ENCODE measurements at places on chromosomes 4 and X. TPM values are rescaled to one million over a fixed set of nuclear protein-coding genes. Genes with fewer than 3 reads are reported as not detected.

GRCh38 chrX:71254092-71254963 lies at the start of gene ZMYM3:
ZMYM3 (minus strand) TSS chrX:71254140; CDS start chrX:71253255, 885 bp downstream.
- peak; percentile 91 for DNase-seq

- DNase-seq, result no peak
These were observed 128.9 kb downstream of the MAB21L2 start for GRCh38 chr4:150710770-150711375.

GRCh38 chr4:107069049-107069448 lies 32.9 kb upstream of the DKK2 start:
- DNase-seq, result no peak

DNA sequence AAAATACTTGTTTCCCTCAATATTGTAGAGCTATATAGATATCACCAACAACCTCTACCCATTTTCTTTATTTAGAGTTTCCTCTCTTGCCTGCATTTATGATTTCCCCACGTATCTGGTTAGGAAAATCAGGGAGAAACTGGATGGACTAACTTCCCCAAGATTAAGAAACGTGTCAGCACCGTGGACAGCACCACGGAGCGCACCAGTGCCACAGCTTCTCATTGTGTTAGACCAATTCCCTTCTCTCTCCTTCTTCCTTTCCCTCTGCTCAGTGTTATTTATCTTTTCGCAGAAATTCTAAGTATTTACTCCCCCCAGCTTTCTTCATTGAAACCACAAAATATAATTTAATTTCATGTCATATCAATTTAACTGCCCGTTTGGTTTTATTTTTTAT lies 568.6 kb upstream of the BOD1L1 start:
- peak; percentile 52 for DNase-seq

GRCh38 chr4:185994750-185995149 lies 74.2 kb upstream of the TLR3 start:
- DNase-seq, result no peak

DNA sequence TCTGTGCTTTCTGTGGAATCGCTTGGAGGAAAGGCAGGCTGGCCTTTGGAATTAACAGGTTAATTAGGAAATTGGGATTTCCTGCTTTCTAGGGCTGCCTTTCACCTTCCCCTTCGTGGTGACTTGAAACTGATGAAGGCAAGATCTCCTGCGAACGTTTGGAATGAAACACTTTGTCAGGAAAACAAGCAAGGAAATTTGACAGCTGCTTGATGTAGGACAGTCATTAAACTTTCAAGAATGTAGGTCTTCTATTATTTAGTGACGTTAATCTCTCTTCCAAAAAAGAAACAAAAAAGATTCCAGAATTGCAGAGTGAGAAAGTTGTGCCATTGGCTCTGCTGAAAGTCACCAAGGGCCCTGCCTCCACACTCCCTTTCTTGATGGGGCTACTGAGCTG lies 155.7 kb upstream of the SCML1 start:
- DNase-seq, result no peak

- DNase-seq, result no peak
These were observed 125.0 kb downstream of the BMPR1B start for GRCh38 chr4:94882756-94883155.

DNA sequence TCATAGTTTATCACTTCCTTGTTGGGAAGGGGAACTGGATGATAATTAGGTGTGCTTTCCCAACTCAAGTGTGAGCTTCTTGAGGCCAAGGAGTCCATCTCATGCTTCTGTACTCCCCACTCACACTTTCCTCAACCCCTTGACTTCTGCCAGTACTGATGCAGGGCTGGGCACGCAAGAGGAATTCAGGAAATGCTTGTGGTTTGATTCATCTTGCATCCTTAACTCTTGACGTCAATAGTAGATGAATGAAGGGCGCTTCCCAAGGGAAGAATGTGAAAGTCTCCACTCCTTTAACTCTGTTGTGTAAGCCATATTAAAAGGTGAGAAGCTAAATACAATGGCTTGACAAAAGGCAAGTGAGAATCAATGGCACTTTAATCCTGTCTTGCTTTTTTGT lies 101.8 kb downstream of the AGTR2 start:
- DNase-seq, result peak; percentile 2

DNA sequence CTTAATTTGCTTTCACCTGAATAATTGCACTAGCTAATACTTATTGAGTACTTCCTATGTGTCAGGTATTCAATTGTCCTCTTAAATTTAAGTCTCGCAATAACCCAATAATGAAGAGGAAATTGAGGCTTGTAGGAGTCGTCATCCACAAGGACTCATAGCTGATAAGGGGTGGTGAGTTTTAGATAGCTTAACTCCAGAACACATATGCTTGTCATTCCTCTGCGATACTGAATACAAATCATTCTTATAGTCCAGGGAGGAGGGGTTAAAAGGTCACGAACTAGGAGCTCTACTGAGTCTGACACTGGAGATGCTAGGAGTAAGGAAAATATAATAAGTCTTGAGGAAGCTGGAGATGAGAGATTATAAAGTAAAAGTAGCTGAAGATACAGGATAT lies 1.4 kb upstream of the PACRGL start:
- no peak for DNase-seq

DNA sequence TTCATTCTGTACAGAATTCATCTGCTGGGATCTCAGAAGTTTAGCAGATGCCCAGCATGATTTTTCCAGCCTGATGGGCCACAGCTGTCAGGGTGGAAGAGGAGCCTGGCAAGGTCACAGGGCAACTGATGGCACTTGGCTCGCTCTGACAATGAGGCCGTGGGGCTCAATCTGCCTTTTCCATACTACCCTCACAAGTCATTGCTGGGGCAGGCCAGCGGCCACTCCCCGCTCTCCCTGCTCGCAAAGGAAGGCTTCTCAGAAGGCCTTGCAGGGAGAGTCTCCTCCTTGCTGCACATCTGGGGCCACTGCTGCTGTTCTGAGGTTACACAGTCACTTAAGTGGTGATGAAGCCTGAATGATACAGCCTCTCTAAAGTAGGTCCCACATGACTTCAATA lies 349.1 kb downstream of the NR3C2 start:
- no peak for DNase-seq

DNA sequence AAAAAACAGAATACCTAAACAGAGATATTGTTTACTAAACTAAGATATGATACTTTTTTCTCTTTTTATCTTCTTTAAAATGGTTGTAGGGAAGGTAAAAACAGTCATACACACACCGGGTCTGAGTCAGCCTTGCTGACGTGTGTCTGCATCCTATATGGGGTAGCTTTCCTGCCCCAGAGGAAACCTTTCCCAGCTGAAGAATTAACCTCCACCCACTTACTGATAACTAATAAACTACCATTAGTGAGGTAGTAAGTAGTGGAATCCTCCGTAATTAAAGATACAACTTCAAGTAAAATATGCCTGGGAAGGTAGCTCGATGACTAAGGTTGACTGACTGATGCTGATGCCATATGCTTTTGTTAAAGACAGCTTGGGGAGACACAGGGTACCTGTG lies 312.2 kb downstream of the DCTD start:
- DNase-seq, result no peak

- no peak for DNase-seq
These were observed 348.8 kb downstream of the GBA3 start for GRCh38 chr4:23041501-23041900.

DNA sequence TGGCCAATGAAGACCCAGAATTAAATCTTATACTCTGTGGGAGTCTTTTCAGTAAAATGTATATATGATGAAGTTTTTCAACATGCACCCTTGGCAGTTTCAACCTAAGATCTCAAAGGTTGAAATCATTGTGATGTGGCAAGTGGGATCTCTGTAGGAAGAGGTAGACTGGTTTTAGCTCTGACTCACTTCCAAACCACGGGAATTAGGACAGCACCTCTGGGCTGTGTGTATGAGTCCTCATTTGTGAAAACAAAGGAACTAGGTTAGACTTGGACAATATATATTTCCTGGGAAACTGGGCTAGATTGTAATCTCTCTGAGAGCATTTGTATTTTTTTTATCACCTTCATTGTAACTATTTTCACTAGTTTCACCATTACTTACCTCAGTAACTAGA lies 333.0 kb downstream of the ADGRL3 start:
- DNase-seq, result peak; percentile 50

- no peak for DNase-seq
These were observed 50.3 kb downstream of the GASK1B start for GRCh38 chr4:158122501-158122900.

DNA sequence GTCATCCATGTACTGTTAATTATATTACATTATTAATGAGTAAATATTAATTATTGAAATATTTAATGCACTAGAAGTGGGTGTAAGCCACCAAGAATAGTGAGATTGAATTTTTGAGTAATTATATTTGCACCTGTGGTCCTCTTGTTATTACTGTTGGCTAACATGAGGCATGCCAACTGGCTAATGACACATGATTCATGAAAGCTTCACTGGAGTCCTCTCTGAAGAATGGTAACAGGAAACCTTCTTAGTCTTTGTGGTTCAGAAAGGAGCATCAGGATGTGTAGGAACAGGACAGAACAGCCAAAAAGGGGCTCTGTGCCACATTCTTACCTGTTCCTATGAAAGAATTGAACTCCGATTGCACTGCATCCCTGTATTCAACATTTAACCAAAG lies 65.2 kb downstream of the SLC4A4 start:
- no peak for DNase-seq

GRCh38 chr4:154616287-154616686 lies 3.8 kb upstream of the FGG start:
- DNase-seq, result no peak

GRCh38 chrX:28889591-28890090 lies 302.4 kb downstream of the IL1RAPL1 start:
- no peak for DNase-seq

DNA sequence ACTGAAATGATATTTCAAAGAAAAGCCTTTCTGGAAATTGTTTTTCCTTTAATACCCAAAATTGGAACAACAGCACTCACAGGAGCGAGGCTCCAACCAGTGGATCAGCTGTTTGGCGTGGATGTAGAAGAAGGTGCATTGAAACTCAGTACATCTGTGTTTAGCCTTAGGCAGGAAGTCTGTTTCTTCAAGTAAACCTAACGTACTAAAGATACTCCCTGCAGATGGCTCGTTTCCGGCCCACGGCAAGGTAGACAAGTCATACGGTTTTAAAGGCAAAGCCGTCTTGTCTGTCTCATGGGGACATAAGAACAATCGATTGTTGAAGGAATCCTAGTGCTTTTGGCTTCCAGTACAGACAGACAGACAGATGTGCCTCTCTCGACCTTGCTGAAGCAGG lies 50.0 kb upstream of the CLCN4 start:
- DNase-seq, result no peak

DNA sequence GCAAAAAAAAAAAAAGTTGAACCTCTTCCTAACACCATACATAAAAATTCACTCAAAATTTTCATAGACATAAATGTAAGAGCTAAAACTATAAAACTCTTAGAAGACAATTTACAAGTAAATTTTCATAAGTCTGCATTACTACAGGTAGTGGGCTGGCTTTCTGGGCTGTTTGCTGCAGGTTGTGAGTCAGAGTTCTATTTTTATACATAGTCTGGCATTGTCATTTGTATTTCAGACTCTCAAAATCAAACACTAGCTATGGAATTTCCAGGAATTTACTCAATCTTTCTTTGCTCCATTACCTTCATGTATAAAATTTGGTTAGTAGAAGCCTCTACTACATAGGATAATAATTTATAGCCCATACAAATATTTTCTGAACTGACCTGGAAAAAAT lies 227.2 kb downstream of the COX18 start:
- no peak for DNase-seq

The PPARGC1A gene
- total RNA-seq, result 9.4 TPM

The SYN1 gene
- total RNA-seq, result not detected

The PAK3 gene
- total RNA-seq, result 7.7 TPM

The SPRY1 gene
- total RNA-seq, result 28.2 TPM

The ADH7 gene
- 2.4 TPM for total RNA-seq

The APOO gene
- total RNA-seq, result 7.5 TPM

The CABS1 gene
- total RNA-seq, result 6.5 TPM

The PDK3 gene
- total RNA-seq, result 16.1 TPM

The BEX5 gene
- total RNA-seq, result not detected

Measured in umbilical cord (tissue), 2 donors.